ENCODE measurements at places on chromosomes 3 and 15.

DNA sequence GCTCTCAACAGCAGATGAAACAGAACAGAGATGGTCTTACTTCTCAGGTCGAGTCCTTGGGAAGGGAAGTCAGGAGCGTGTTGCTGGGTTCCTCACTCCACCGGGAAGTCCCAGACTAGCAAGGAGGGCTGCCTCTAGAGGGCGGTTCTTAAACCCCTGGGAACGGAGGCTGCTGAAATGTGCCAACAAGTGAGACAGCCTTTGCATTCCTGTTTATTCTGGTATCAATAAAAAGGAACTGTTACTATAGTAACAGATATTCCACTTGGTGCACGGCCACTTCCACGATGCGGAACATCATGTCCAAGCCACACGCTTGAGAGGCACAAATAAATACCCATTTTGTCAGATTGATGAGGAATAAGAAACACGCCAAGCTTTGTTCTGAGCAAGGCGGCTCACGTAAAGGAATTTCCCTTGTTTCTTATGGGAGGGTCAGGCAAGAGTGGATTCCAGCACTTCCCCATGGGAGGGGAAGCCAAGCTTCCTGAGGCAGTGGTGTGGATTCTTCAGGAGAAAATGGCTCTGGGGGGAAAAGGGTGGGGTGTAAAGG lies at the start of gene FAM107A:
Gene FAM107A, minus strand, starts transcription at position 123 of the 553 bp plus-strand sequence. CDS start 7,531 bp downstream, outside the sequence.
- no peak for DNase-seq

- no peak for DNase-seq
These were observed 181.2 kb upstream of the TTC14 start for GRCh38 chr3:180420804-180421203.

DNA sequence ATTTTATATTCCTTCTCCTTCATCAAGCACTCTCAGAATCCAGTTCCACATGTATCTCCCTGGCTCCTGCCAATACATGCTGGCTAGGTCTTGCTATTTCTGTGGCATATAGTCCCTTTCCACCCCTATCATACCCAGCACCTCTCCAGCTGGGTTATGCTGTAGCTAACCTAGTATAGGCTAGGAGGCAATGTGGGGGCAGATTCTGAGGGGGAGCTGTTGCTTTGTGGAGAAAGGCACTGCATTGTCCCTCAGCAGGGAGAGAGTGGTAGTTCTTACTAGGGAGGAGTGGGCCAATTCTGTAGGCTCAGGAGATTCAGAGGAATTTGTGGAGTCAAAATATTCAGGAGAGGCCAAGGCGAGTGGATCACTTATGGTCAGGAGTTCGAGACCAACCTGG lies 39.4 kb upstream of the UBL7 start:
- DNase-seq = no peak

DNA sequence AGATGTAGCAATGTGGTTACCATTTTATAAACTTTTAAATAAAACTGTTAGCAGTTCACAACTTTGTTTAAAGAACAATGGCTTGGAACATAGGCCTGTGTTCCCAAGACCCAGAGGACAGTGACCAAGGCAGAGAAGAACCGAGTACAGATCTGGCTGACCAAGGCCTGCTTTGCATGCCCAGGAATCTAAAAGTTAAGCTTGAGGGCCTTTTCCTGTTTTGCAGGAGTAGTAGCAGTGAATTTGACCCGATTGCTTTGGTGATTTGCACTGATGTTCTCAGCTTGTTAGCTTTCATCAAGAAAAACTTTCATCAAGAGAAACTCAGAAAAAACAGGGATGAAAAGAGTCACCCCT lies 9.9 kb downstream of the FILIP1L start:
- DNase-seq = no peak

- DNase-seq = no peak
These were observed 53.3 kb upstream of the MELTF start for GRCh38 chr3:197082871-197083270.

DNA sequence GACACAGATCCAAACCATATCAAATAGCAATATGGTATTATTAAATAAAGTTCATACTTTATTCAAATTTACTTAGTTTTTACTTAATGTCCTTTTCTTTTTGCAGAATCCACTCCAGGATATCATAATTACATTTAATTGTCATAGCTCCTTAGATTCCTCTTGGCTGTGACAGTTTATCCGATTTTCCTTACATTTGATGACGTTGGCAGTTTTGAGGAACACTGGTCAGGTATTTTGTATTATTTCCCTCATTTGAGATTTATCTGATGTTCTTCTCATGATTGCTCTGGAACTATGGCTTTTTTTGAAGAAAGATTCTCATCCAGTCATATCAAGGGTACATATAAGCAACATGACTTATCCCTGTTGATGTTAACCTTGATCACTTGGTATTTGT lies 198.3 kb upstream of the STAC start:
- no peak for DNase-seq

GRCh38 chr3:66795365-66795764 lies 202.7 kb upstream of the KBTBD8 start:
- DNase-seq = no peak

DNA sequence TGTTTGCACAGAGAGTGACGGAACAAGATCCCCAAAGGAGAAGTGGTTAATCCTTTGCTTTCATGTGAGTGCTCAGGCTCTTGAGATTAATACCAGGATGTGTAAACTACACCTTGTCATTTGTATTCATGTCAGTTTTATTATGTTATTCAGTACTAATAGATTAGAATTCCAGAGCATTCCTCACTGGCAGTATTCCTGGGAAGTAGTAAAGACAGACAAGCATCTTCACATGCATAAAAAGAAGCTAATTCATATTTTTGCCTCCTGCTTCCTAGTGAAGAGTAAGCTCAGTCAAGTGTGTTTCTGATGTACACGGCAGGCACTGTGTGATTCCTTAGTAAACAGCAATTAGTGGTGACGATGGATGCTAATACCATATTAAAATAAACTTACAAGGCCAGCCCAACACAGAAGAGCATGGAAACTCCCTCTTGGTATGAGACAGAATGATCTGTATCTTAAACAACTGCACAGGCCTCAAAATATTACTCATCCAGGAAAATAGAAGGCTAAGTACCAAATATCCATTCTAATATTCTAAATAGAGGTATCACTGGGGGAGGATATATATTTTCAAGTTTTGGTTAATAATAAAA lies 336.8 kb upstream of the MCTP2 start:
- no peak for DNase-seq

- no peak for DNase-seq
These were observed 14.1 kb downstream of the TTC21A start for GRCh38 chr3:39121621-39122020.

DNA sequence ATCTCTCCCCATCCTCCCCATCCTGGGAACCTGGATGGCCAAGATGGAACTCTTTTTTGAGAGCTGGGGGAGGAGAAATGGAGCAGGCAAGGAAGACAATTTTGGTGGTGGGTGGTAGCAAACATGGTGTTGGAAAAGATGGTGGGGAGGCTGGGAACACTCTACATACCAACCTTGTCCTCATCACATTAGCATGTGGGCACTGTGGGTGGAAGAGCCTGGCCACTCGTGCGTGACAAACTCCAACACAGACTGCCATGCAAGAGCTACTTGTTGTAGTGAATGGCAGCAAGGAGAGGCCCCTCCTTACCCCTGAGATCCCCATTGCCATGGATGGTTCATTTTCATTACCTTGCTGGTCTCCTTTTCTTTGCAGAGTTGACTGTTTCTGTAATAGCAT lies 262.6 kb downstream of the RPLP1 start:
- no peak for DNase-seq

DNA sequence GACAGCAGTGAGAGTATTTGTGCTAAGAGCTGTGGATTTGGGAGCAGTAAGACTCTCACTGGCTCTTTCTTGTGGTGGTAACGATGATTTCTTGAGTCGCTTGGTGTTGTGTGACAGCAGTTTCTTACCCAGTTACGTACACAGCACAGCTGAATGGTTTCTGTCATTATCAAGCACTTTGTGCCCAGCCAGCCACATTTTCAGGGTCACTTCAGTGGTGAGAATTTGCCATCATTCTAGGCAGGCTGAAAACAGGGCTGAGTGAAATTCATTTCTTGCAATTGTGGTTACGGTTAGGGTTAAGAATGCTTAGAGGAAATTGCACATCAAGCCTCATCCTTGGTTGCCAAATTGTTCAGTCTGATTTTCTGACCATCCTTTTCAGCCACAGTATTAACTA lies 130.1 kb downstream of the RYR3 start:
- DNase-seq = no peak

DNA sequence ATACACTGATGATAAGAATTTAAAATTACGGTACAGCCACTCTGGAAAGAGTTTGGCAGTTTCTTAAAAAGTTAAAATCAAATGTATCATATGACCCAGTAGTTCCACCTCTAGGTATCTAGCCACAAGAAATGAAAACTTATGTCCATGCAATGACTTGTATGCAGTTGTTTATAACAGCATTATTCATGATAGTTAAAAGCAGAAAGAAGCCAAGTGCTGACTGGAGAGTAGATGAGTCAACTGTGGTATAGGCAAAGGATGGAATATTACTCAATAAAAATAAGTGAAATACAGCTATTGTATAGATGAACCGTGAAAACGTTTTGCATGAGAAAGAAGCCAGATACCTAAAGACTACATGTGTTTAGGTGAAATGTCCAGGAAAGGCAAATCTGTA lies 14.8 kb downstream of the GPR87 start:
- DNase-seq = no peak

DNA sequence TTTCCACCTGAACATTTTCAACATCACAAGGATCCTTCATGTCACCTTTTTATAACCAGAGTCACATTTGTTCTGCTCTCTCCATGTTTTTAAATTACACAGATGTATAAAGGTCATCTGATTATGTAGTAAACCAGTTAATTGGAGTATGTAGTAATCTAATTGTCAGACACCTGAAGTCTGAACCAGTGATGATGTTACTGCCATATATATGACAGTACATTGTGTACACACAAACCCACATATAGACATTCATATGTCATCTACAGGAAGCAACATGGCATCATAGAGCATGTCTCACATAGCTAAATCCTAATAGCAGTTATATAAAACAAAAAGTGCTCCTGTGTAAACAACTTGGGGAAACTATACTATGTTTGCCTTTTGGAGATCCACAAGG lies 95.9 kb upstream of the PRR23C start:
- DNase-seq = no peak

GRCh38 chr3:8982509-8982908 lies 19.2 kb upstream of the RAD18 start:
- no peak for DNase-seq

DNA sequence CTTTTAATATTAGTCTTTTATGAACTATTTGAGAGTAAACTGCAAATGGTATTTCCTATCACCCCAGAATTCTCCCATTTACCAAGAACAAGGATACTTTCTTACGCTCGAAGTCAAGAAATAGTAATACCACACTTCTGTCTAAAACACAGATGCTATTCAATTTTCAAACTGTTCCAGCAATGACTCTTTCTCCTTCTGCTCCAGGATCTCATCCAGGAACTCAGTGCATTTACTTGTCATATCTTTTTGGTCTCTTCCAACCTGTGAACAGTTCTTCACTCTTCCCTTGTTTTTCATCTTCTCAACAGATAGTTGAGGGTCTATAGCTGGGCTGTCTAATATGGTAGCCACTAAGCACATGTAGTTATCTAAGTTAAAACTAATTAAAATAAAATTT lies 87.1 kb upstream of the GAP43 start:
- DNase-seq = no peak

GRCh38 chr15:67267440-67267839 lies 12.9 kb downstream of the IQCH start:
- no peak for DNase-seq

DNA sequence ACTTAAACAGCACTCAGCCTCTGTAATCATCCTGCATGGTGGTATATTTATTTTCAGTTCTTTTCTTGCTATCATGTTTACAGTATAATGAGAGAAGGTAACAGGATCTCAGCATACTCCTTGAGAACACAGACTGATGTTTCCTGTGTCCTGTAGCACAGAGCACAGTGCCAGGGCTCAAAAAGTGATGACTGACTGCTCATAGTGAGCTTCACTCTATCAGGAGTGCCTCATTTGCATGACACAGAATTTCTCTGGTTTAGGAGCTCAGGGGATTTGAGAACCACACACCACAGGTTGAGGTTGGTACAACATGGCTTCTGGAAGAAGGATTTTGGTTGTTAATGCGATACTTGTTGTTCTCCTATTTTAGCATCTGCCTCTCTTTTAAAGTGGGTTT lies 68.5 kb upstream of the SLC2A2 start:
- DNase-seq = no peak

DNA sequence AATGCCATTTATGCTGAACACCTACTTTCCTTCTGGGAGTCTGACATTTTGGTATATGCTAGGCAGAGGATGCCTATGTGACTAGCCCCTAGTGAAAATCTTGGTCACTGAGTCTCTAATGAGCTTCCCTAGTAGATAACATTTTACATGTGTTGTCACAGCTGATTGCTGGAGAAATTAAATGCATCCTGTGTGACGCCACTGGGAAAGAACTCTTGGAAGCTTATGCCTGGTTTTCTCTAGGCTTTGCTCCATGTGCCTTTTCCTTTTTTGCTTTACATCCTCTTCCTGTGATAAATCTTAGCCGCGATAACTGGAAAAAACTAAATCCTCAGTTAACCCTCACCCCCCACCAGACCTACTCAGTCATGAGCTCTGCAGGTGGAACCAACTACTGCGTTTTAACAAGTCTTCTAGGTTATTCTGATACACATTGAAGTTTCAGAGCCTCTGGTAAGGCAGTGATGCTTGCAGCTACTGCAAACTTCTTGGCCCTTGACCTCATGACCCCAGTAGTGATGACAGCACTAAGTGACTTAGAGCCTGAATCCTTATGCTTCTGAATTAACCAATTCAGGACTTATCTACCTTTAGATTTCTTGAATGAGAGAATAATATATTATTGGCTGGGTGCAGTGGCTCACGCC lies 292.4 kb upstream of the SOX14 start:
- no peak for DNase-seq

DNA sequence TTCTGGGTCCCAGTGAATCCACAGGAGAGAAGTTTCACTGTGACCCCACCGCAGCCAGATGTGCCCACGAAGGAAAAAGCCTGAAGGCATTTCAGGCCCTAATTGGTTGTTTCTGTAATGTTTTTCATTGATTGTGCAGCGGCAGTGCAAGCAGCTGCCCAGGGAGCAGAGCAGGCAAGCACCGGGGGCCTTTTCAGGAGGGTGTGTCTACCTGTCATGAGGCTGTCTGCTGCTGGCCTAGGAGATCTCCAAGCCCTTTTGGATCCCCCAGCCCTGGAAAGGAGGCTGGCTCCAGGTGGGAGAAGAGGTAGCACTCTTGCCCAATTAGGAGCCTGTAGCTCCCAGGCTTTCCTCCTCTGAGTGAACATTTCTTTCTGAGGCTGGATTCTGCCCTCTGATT lies 108.8 kb downstream of the EPHB1 start:
- DNase-seq = no peak

GRCh38 chr3:8307545-8308110 lies 194.0 kb upstream of the LMCD1 start:
- DNase-seq = no peak

GRCh38 chr3:132231633-132232032 lies 85.6 kb upstream of the ACP3 start:
- DNase-seq = no peak
